ENCODE measurements at places on chromosomes 4 and X.

DNA sequence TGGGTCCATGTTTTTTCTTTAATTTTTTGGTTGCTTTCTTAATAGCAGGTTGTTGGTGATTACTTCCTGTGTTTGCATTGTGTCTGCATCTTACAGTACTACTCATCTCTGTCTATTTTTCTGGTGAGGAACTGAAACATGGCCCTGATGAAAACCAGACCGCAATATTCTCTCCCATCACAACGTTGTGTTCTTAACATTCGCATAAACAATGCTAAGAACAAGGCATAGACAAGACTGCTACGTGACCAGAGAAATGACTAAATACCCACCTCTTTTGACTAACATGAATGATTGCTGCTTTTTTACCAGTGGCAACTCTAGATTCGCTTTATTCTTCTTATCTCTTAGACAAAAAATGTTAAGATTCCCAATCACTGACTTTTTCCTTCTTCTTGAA, 179.1 kb downstream of the GC start:
- no peak for DNase-seq

GRCh38 chr4:128031756-128032384, 29.2 kb upstream of the LARP1B start:
- DNase-seq = no peak

DNA sequence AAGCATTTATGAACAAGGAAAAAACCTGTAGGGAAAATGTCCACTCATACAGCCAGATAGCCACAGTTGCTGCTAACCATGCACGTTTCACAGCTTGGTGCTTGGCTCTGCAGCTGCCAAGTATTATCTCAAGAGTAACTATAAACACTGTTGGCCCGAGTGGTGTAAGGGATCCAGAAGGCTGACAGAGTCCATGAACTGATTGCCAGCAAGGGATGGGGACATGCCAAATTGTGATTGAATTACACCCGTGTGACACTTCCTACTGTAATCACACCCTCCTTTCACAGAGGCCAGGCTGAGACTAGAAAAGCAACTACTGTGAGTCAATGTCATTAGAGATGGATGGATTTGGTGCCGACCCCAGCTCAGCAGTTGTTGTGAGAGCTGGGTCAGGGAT, 223.9 kb upstream of the ANKRD50 start:
- no peak for DNase-seq

DNA sequence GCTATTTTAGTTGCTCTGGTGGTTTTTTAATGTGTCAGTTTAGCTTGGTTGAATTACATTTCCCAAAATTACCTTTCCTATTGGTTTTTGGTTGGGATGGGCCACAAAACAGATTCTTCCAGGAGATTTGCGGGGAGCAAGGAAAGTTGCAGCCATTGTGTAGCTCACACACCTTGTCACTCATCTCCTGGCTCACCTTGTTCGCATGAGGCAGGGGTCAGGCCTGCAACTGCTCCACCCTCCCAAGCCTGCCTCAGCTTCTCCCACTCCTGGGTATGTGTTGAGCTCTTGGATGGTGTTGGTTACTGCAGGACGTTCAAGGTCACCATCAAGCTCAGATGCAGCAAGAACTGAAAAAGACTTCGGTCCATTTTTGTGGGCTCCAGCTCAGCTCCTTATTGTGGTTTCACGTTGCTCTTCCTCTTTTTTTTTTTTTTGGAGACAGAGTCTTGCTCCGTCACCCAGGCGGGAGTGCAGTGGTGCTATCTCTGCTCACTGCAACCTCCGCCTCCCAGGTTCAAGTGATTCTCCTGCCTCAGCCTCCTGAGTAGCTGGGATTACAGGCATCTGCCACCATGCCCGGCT, 95.6 kb upstream of the METTL14 start:
- DNase-seq = no peak

DNA sequence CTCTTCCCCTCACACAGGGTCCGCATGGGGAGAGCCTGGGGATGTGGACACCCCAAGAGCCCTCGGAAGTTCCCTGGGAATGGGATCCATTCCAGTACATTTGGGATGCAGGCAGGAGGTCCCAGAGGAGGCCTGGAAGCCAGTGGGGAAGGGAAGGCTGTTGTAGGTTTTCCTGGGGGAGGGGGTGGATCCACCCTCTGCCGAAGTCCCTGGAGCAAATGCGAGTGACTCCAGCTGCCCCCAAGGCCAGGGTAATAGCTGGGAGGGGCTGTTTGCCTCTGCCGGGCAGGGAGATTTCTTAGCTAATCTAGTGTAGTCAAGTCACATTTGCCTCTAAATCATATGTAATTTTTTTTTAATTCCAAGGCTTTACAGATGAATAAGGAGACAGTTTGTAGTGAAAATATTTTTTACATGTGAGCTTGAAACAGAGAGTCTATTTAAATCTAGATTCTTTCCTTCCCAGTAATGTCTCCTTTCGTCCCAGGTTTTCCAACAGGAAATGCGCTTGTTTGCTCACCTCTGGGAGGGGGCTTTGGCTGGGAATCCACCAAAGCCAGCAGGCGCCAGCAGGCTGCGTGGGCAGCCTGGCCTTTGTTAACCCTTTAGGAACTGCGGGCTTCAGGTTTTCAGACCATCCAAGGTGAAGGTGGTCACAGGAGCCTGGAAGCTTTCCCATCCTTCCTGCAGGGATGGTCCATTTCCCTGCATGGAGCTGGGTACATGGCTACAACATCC, 26.8 kb downstream of the SH3TC1 start:
- DNase-seq = no peak

- DNase-seq = no peak
Measured at GRCh38 chr4:99710681-99711345, 53.2 kb upstream of the C4orf54 start.

GRCh38 chrX:42399632-42400024, 378.3 kb downstream of the PPP1R2C start:
- no peak for DNase-seq

DNA sequence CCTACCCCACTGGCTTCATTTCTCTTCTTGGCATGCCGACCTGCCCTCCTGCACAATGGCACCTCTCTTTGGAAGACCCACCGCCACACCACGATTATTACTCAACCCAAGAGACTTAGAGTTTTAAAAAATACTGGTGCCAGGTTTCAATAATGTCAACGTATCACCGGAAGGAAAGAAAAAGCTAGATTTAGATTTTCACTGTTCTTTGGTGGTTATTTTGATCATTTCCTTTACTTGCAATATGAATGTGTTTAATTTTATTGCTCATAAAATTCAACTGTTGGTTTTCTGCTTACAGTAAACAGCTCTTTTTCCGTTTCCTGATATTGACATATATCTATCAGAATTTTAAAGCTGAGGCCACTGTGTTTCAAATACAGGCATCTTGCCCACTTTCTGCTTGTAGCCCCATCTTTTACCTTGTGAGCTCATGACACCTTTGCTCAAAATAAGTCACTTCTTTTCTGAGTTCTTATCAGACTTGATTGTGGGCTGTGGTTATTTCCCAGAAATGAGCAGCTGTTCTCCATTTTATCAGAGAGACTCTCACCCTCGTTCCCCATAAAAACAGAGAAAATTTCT, 439.1 kb downstream of the INPP4B start:
- DNase-seq = no peak

GRCh38 chr4:154687840-154688239, 56.0 kb upstream of the LRAT start:
- no peak for DNase-seq

GRCh38 chr4:148369919-148370318, 72.3 kb downstream of the NR3C2 start:
- DNase-seq = no peak

GRCh38 chr4:140004922-140005627, 148.9 kb downstream of the MAML3 start:
- DNase-seq = no peak

DNA sequence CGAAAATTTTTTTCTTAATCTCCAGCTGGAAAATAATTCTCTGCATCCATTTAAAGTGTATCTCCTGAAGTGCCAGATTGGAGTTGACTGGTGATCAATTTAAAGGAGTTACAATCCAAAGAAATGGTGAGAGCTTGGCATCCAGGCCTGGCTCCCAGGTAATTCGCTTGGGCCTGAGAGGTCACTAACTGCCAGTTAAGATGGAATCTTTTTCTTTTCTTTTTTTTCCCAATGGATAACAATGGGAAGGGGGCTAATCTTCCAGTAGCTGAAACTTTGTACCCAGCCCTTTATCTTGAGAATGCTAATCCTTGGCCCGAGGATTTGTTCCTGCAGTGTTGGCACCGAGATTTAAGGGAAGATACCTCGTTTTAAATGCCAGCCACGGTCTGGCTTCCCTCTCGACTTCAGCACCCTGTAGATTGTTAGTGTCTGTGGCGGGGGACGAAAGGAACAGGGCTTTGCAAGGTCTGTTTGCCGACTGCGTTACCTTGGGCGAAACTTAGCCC, 13.3 kb upstream of the PITX2 start:
- DNase-seq = no peak

GRCh38 chr4:165369522-165369921, 9.3 kb upstream of the CPE start:
- DNase-seq = no peak

- no peak for DNase-seq
Measured at GRCh38 chrX:106007815-106008214, 30.7 kb downstream of the SERPINA7 start.

- no peak for DNase-seq
Measured at GRCh38 chr4:121227341-121227792, 63.2 kb upstream of the TNIP3 start.

- no peak for DNase-seq
Measured at GRCh38 chr4:1400831-1401408, 5.3 kb downstream of the NKX1-1 start.

- no peak for DNase-seq
Measured at GRCh38 chr4:100948911-100949310, 398.4 kb downstream of the PPP3CA start.

DNA sequence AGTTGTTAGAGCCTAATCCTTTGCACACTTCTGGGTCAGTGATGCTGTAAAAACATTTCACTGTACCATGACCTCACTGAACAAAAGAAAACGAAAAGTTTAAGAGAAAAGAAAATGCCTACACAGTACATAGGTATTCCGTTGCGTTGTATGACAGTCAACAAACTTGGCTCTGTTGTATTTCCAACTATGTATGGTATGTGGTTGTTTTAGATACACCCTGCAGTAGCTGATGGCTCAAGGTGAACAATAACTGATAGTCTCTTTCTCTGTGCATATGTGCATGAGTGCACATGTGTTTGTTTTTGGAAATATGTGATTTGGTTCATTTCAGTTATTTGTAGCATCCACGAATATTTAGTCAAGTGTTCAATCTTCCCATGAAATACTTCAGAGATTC, 176.0 kb downstream of the BMPR1B start:
- DNase-seq = no peak

DNA sequence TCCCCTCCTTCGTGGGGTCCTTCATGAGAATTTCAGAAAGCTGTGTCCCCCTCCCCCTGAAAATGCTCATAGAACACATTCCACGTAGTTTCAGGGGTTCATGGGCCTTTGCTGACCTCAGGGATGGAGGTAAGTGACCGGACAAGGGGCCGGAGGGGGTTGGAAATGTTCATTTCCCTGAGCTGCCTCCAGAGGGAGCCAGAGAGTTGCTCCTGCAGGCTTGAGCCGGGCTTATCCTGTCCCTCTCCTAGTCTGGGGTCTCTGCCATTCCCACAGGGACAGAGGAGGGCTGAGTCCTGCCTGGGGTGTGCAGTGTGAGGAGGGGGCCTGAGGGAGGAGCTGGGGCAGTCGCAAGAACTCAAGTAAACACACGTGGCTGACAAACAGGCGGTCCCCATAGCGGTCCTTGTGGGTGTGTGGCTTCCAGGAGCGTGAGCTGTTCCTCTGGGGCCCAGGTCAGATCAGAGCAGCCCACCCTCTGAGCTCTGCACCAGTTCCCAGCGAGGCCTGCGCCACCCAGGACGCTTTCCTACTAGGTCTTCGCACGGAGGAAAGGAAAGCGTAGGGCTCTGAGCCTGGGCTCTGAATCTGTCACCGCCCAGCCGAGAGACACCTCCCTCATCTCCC, 62.5 kb downstream of the WFS1 start:
- no peak for DNase-seq

GRCh38 chr4:123856689-123857545, 460.3 kb downstream of the SPRY1 start:
- no peak for DNase-seq

- DNase-seq = no peak
Measured at GRCh38 chr4:47619691-47620090, 134.6 kb downstream of the ATP10D start.

DNA sequence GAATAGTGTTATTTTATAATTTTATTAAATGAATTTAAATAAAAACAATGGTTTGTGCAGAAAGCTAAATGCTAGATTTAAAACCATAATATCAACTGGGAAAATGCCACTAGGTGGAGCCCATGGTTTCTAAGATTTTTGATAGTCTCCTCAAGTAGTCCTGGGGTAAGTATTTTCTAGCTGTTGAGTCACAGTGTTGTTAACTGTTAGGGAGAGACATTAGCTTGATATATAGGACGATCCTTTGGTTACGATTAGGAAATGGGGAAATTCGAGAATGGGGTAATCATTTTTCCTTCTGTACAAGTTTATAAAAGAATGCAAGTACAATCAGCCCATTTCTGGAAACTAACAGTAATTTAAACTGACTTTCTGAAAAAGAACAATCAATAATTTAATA, 378.4 kb downstream of the ANKRD50 start:
- no peak for DNase-seq

DNA sequence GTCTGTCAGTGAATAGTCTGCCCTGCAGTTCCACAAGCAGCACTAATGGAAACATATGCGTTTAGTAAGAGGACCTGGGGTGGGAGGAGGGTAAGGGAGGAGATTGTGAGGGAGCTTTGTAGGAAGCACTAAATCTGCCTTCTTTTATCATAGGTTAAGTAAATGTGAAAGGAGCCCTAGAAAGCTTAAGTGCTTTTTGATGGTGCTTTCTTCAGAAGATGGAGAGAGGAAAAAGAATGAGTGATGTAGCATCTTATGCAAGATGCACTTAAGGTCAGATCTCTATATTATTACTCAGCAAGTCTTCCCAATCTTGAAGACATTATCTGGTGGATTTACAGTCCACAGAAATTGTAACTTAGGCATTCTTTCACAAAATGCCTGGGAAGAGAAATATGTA, 322.7 kb downstream of the PDHA2 start:
- no peak for DNase-seq

DNA sequence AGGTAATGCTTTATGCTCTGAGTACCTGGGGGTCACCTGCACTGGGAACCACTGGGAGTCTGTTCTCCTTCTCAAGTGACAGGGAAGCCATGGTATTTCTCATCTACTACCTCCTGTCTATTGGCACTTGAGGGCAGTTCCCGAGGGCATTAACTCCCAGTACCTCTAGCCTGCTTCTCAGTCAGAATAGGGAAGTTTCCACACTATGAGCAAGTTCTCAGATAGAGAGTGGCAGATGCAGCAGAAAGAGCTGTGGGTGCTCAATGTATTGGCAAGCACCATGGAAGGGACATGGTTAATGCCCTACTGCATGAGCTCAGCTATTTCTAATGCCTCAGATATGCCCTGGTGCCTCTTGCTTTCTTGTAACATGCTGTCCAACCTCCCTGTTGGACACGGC, 74.1 kb downstream of the ANOS1 start:
- no peak for DNase-seq

Measured in CD4-positive, alpha-beta T cell treated with Interferon gamma for 1 hour (primary cell).